ENCODE measurements at places on chromosomes 7 and 10. TPM values are rescaled to one million over a fixed set of nuclear protein-coding genes. Genes with fewer than 3 reads are reported as not detected.

HKDC1 gene
- total RNA-seq, result 0.70 TPM

LRRC61 gene
- total RNA-seq, result 9.7 TPM

BTBD16 gene
- not detected for total RNA-seq

TMEM72 gene
- total RNA-seq, result not detected

IGFBP3 gene
- 90.1 TPM for total RNA-seq

- H3K4me1 ChIP-seq, result no peaks in the 10 kb centered on the region
- H3K27ac ChIP-seq, result no peak overlapping the region
- no peak overlapping the region for H3K4me3 ChIP-seq
- no peaks in the 10 kb centered on the region for H3K27me3 ChIP-seq
These were observed 8.2 kb upstream of the CLEC2L start for GRCh38 chr7:139515266-139515665.

DNA sequence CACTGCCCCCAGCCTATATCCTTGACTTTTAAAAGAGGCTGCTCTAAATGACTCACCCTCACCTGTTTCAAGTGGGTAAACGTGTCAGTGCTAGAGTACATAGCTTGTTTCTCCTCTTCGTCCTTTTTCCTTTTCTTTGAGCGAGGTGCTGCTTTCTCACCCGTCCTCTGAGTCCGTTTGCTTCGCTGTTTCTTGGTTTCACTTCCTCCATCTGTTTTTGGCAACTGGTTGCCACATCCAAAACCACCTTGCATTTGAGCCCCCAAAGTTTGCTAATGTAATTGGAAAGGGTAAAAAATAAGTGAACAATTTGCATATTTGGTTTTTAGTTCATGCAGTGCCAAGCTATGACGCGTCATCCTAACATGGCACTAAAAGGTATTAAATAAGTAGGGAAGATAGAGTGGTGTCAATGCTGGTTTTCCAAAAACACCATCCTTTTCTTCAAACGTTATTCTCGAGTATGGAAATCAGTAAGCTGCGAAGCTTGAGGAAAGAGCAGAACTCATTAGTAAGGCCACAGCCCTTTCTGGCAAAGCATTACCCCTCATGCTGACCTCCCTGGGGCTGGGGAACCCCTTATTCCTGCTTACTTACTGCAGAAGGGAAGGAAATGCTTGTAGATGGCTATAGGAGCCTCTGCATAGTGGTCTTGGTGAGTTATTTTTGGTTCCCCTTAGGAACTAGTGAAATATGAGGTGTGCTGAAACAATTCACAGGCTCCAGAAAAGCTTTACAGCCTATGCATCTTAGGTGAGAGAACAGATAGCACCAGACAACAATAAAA lies 133.5 kb downstream of the GALNT11 start:
- peaks cover 12% of the 10 kb centered on the region for H3K4me1 ChIP-seq
- DNase-seq, result no peak
- H3K27me3 ChIP-seq, result no peaks in the 10 kb centered on the region
- no peak overlapping the region for H3K4me3 ChIP-seq

- peak overlapping the region; percentile 68 for H3K4me3 ChIP-seq
- H3K27ac ChIP-seq, result peak overlapping the region; percentile 22
- H3K36me3 ChIP-seq, result peaks cover 27% of the 10 kb centered on the region
- H3K27me3 ChIP-seq, result no peaks in the 10 kb centered on the region
- peaks cover 20% of the 10 kb centered on the region for H3K4me1 ChIP-seq
These were observed 4.8 kb downstream of the IMPDH1 start for GRCh38 chr7:128404886-128405470.

DNA sequence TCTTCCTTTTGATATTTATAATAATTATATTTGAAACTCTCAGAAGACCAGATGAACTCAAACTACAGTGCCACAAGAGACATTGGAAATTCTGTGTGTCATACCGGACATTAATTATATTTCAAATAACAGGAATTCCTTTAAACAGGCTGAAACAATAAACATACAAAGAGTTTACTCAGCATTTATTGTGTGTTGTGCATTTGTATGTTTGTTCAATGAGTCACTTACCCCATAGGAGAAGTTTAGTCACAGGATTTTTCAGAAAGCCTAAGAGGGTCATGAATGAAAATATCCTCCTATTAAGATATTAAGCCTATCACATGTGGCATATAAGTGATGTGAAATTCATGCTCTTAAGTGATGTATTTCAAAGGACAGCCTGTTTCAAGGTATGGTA lies 566.8 kb downstream of the CNTNAP2 start:
- no peak overlapping the region for H3K4me3 ChIP-seq
- no peak for DNase-seq
- H3K27ac ChIP-seq, result no peak overlapping the region
- H3K36me3 ChIP-seq, result no peaks in the 10 kb centered on the region
- H3K27me3 ChIP-seq, result no peaks in the 10 kb centered on the region

DNA sequence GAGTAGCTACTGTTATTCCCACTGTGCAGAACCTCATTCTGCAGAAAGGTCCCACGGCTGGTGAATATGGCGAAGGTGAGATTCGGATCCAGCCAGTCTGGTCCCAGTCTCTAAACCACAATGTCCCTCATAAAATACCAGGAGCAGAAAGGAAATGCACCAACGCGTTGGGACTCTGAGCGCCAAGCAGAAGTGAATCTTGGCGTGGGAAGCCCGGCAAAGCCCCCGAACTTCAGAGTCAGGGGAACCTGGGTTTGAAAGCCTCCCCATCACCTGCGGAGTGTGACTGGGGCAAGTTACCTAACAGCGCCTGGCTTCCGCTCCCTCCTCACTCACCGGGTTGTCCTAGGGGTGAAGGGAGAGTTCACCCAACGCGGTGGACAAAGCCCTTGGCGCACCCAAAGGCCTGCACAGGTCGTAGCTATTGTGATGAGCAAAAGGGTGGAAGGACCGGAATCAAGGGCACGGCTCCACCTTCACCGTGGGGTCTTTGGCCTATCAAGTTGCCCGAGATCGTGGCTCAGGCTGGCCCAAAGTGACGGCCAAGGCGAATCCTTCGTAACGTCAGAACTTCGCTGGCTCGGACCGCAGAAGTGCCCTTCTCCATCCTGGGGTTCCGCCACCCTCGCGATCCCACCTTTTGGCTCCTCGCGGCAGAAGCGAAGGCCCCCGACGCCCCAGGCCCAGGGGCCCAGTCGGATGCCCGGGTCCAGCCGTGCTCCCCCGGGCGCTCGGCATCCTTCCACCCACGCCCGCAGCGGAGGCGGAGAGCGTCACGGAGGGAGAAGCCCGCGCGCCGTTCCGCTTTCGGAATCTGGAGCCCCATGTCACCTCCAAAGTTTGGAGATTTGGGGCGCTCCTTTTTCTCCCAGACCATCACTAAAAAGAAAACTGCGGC lies 811 bp downstream of the RGS10 start:
- DNase-seq, result peak; percentile 87
- peak overlapping the region; percentile 61 for H3K4me3 ChIP-seq
- H3K27me3 ChIP-seq, result peaks cover 14% of the 10 kb centered on the region
- H3K4me1 ChIP-seq, result peaks cover 53% of the 10 kb centered on the region
- no peaks in the 10 kb centered on the region for H3K36me3 ChIP-seq
- peak overlapping the region; percentile 55 for H3K27ac ChIP-seq

- H3K4me3 ChIP-seq, result no peak overlapping the region
- H3K4me1 ChIP-seq, result no peaks in the 10 kb centered on the region
- H3K27me3 ChIP-seq, result no peaks in the 10 kb centered on the region
- no peaks in the 10 kb centered on the region for H3K36me3 ChIP-seq
- no peak overlapping the region for H3K27ac ChIP-seq
These were observed 12.4 kb upstream of the HPS1 start for GRCh38 chr10:98458809-98459784.

DNA sequence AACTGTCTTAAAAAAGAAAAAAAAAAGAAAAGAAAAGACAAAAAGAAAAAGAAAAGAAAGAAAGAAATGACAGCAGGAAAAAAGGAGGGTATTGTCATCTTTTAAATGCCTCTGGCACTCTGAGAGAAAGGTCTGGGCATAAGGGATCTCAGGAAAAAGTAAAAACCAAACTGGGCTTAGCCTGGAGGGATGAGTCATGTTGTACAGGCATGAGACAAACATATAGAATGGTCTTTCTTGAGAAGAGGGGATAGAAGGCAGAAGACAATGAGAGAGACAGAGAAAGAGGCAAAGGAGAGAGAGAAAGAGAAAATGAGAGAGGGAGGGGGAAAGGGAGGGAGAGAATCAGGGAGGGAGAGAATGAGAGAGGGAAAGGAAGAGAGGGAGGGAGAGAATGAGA lies 32.3 kb upstream of the KCNMA1 start:
- H3K36me3 ChIP-seq, result no peaks in the 10 kb centered on the region
- no peak for DNase-seq
- no peak overlapping the region for H3K27ac ChIP-seq
- H3K4me3 ChIP-seq, result no peak overlapping the region
- H3K27me3 ChIP-seq, result no peaks in the 10 kb centered on the region

DNA sequence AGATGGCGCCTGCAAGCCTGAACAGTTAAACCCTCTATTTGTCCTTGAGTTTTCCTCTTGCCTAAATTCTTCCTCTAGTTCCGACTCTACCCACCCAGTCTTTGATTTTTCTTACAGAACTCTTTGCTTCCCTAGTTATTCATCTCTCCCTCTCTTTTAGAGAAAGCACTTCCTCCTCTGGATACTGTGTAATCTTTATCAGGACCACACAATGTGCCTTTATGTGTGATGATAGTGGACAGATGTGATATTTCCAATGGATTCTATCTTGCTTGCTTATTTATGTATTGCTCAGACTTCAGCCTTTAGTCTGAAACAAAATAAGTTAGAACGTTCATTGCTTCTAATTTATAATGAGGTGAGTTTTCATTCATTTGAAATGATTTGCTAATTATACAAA lies 79.5 kb upstream of the CAV2 start:
- no peak for DNase-seq
- no peak overlapping the region for H3K27ac ChIP-seq
- no peaks in the 10 kb centered on the region for H3K36me3 ChIP-seq
- no peaks in the 10 kb centered on the region for H3K4me1 ChIP-seq
- H3K4me3 ChIP-seq, result no peak overlapping the region

DNA sequence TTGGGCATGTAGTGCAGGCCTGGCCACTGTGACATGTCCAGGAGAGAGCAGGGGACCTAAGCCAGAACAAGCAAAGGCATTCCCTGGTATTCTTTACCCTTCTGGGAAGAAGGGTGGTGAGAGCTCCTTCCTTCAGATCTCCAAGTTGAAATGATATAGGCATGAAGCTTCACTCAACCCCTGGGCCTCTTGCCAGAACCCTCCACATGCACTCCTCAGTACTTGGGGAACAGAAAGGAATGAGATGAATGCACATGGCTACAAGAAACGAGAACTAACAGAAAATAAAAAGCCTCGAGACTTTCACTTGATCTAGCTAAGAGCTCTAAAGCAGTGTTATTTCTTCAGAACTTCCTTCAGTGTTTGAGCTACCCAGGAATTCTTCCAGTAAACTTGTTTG lies 262.2 kb downstream of the ETV1 start:
- no peaks in the 10 kb centered on the region for H3K36me3 ChIP-seq
- no peaks in the 10 kb centered on the region for H3K27me3 ChIP-seq
- H3K27ac ChIP-seq, result no peak overlapping the region
- DNase-seq, result no peak

GRCh38 chr10:97071496-97071895 lies 114.3 kb downstream of the SLIT1 start:
- H3K36me3 ChIP-seq, result no peaks in the 10 kb centered on the region
- no peak overlapping the region for H3K4me3 ChIP-seq
- H3K27ac ChIP-seq, result no peak overlapping the region

All from spleen (tissue), 13 donors.